Trophoblast cell (in vitro differentiated cells and primary cell): ENCODE measurements at places on chromosomes 12 and 14.
A peak's percentile ranks its signal among the peaks of the same experiment; 100 is the strongest.

- H3K27me3 ChIP-seq: no peaks in the 10 kb centered on the region
- H3K27ac ChIP-seq: no peak overlapping the region
- peaks cover 8% of the 10 kb centered on the region for H3K4me1 ChIP-seq
- DNase-seq: peak; percentile 42
Measured at GRCh38 chr12:120115692-120116440, 687 bp downstream of the RAB35 start.

DNA sequence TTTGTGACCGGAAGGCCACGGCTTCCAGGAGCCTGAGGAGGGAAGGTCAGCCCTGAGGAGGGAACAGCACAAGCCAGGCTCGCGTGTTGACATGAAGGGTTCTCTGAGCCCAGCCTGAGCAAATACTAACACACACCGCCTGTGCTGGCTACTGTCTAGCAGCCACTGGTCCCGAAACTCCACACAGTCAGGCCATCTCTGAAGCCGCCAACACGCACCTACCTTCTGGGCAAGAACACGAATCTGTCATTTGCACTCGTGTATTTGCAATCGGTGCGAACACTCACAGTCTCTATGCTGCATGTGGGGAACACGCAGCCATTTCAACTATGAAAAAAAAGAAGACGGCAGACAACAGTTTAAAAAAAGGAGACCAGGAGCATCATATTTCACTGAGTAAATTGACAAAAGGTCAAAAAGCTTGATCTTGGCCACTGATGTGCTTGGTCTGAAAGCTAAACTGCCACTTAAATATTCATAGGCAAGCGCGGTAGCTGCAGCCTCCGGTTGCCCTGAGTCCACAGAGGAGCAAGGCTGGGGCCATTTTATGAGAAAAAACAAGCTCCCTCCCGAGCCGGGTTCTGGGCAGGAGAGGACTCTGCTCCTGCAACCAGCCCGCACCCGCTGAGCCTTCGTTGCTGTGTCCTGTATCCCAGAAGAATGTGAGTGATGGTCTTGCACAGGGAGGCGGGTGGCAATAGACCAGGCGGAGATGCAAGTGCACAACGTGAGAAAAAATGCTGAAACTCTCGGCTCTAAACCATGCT is 57.8 kb downstream of the RIMBP2 start:
- no peak overlapping the region for H3K4me3 ChIP-seq
- H3K27me3 ChIP-seq: no peaks in the 10 kb centered on the region
- H3K36me3 ChIP-seq: no peaks in the 10 kb centered on the region
- no peaks in the 10 kb centered on the region for H3K4me1 ChIP-seq
- no peak for DNase-seq

- no peaks in the 10 kb centered on the region for H3K36me3 ChIP-seq
- H3K27ac ChIP-seq: no peak overlapping the region
- no peak overlapping the region for H3K4me3 ChIP-seq
Measured at GRCh38 chr12:40970320-40970907, 217.7 kb upstream of the PDZRN4 start.

GRCh38 chr12:51450806-51451205 is 26.2 kb downstream of the SLC4A8 start:
- peaks cover 6% of the 10 kb centered on the region for H3K4me1 ChIP-seq
- no peak overlapping the region for H3K4me3 ChIP-seq

- no peaks in the 10 kb centered on the region for H3K4me1 ChIP-seq
- peaks cover 3% of the 10 kb centered on the region for H3K36me3 ChIP-seq
Measured at GRCh38 chr12:92602476-92602875, 100.3 kb upstream of the PLEKHG7 start.

DNA sequence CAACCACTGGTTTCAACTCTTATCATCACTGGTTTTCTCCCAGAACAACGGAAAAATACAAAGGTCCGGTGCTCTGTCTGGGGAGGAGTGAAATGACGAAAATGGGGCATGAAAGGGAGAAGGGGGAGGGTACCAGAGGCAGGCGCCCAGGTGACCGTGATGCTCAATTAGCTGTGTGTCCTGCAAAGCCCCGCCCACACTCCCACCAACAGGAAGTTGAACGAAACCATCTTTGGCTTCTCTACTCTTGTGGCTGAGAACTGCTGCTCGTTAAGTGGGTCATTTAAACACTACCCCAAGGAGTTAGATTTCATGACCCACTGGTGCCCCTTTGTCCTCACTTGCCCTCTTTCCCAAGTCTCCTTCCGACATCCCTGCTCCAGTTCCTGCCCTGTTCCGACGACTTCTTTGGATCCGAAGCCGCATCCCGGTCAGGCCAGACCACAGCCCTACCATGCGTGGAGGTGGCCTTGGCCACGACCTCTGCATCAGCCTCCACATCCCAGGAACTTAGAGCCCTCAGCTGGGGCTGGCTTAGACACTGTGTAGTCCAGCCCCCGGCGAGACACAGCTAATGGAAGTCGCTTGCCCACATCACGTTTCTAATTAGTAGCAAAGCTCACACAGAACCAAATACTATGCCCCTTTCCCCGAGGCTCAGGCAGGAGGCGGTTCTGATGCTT is 11.4 kb upstream of the LRTM2 start:
- H3K27ac ChIP-seq: no peak overlapping the region
- DNase-seq: no peak
- H3K4me1 ChIP-seq: no peaks in the 10 kb centered on the region
- no peaks in the 10 kb centered on the region for H3K27me3 ChIP-seq
- H3K4me3 ChIP-seq: no peak overlapping the region

DNA sequence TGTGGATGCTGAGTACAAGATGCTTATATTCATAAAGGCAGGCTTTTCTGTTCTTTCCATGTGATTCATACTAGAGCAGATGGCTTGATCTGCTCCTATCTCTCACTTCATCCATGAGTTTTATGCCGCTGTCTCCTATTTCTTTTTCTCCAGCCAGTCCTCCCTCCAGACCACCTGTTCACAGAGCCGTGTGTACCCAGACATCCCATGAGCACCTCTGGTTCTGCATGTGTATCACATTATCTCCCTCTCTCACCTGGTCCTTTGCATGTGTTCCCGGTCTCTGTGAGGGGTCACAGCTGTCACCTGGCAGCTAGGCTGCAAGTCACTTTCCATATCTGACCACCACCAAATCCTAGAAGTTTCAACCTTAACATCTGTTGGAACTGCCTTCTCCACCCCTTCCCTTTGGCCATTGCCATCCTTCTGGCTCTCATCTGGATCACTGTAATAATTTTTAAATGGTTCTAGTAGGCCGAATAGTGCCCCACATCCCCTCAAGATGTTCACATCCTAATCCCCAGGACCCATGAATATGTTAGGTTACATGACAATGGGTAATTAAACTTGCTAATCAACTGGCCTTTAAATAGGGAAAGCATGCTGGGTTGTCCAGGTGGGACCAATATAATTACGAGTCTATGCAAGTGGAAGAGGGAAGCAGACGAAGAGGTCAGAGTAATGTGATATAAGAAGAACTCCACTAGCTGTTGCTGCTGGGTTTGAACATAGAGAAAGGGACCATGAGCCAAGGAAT is 168.1 kb downstream of the SNAPC1 start:
- no peak for DNase-seq
- H3K4me1 ChIP-seq: peaks cover 2% of the 10 kb centered on the region
- H3K36me3 ChIP-seq: peaks cover 2% of the 10 kb centered on the region
- H3K4me3 ChIP-seq: no peak overlapping the region
- no peak overlapping the region for H3K27ac ChIP-seq
- no peaks in the 10 kb centered on the region for H3K27me3 ChIP-seq

DNA sequence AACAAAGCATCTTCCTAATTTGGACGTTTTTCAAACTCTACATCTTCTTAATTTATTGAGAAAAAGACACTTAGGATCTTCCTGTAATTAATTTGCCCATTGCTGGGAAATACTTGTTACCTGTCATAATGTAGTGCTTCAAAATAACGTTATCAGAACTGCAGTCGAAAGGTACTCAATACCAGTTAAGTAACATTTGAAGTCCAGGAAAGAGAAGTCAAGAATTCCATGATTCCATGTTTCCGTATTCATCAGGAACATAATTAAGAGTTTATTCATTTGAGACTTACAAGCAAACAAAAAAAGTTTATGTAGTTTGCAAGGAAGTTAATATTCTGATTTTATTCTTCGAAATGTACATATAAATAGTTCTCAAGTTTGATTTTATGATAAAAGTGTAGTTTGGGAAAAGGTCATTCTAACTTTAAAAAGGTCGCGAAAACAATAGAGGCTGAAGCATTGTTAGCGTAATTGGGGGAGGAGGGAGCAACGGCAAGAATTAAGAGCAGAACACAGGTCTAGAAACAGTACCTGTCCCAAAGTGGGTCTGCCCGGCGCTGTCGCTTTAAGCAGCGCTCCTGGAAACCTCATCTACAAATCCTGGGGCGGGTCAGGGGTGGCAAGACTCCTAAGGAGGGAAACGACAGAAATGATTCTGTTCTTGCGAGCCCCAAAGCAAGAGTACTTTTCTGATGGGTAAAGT is 1.2 kb upstream of the KCNMB4 start:
- H3K4me3 ChIP-seq: no peak overlapping the region
- DNase-seq: no peak
- H3K4me1 ChIP-seq: no peaks in the 10 kb centered on the region
- no peaks in the 10 kb centered on the region for H3K27me3 ChIP-seq
- H3K36me3 ChIP-seq: no peaks in the 10 kb centered on the region

DNA sequence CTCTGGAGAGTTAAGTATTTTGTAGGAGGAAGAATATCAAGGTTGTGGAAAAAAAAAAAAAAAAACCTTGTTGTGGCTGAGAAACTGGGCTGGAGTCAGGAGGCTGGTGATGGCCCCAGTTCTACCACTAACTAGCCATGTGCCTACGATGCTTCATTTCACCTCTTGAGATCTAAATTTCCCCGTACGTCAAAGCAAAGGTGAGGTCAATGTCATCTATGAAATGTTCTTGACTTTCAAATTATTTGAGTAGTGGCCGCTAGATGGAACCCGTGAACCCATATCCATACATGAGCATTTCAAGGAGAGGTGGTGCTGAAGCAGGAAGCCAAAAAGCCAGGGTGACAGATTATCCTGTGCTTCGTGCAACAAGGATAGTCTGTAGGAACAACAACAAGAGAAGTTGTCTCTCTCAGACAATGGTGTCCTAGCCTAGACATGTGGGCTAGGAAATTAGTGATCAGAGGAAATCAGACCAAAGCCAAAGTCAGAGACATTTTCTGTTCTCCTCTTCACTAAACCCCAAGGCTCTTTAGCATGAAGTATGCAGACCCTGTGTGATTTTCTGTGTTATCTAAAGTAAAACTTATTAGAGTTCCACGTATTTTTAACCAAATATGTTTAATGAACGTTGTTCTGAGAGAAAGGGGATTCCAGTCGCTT is 95.5 kb upstream of the ETV6 start:
- no peaks in the 10 kb centered on the region for H3K27me3 ChIP-seq
- no peaks in the 10 kb centered on the region for H3K36me3 ChIP-seq
- H3K4me3 ChIP-seq: no peak overlapping the region
- peak; percentile 42 for DNase-seq
- H3K4me1 ChIP-seq: no peaks in the 10 kb centered on the region

DNA sequence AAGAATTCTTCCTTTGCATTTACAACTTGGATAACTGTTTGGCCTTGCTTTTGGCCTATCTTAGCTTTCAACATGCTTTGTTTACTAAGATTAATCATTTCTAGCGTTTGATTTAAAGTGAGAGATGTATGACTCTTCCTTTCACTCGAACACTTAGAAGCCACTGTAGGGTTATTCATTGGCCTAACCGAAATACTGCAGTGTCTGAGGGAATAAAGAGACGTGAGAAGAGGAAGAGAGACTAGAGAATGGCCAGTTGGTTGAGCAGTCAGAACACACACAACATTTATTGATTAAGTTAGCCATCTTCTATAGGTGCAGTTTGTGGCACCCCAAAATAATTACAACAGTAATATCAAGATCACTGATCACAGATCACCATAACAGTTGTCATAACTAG is 62.3 kb upstream of the CCDC175 start:
- H3K27me3 ChIP-seq: no peaks in the 10 kb centered on the region
- no peak overlapping the region for H3K4me3 ChIP-seq
- DNase-seq: no peak
- no peak overlapping the region for H3K27ac ChIP-seq
- no peaks in the 10 kb centered on the region for H3K36me3 ChIP-seq

- no peaks in the 10 kb centered on the region for H3K27me3 ChIP-seq
- H3K4me1 ChIP-seq: peaks cover 2% of the 10 kb centered on the region
- no peak overlapping the region for H3K27ac ChIP-seq
- H3K36me3 ChIP-seq: no peaks in the 10 kb centered on the region
- H3K4me3 ChIP-seq: no peak overlapping the region
Measured at GRCh38 chr14:90426663-90427062, 29.8 kb downstream of the CALM1 start.

- no peaks in the 10 kb centered on the region for H3K36me3 ChIP-seq
- H3K27ac ChIP-seq: no peak overlapping the region
- H3K4me3 ChIP-seq: no peak overlapping the region
Measured at GRCh38 chr14:79225815-79226214, 985.5 kb downstream of the DIO2 start.

DNA sequence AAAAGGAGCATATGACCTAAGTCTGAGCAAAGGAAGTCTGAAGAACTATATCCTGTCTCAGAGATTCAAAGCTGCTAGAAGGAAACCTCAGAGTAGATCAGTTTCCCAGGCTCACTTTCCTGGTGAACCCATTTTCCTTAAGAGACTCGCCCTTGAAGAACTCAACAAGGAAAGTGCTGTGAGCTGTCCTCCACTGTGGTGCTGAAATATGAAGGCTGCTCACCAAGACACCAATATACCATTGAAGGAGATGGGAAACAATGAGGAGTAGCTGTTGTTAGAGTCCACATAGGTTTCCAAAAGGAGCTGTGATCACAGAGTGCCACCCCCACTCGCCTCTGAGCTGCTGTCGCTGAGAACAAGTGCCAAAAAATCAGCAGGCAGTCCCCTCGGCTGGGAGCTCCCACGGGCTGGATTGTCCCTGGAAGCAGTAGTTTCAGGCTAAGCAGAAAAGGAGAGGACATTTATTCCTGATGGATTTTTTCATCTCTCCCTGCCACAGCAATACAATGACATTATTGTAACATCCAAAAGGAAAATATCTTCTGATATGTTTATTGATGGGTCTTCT is 282.1 kb downstream of the RPS29 start:
- H3K27ac ChIP-seq: no peak overlapping the region
- H3K27me3 ChIP-seq: no peaks in the 10 kb centered on the region
- H3K4me3 ChIP-seq: no peak overlapping the region
- no peaks in the 10 kb centered on the region for H3K36me3 ChIP-seq
- DNase-seq: no peak

DNA sequence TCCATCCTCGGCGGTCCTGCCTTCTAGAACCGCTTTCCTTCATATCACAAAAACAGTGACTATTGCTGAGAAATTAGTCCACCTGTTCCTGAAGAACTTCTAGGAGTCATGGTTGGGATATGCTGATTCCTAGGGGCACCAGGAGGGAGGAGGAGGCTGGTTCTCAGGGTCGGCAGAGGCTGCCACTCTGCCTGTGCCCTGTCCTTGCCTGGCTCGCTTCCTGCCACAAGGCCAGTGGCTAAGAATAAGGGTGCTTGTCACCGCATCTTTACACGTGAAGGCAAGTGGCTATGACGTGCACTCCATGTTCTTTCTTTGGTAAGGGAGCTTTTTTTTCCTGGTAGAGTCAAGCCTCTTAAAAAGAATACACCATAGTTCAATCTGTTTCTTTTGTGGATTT is 18.7 kb upstream of the DGLUCY start:
- H3K4me1 ChIP-seq: no peaks in the 10 kb centered on the region
- H3K27ac ChIP-seq: no peak overlapping the region
- no peak overlapping the region for H3K4me3 ChIP-seq
- H3K36me3 ChIP-seq: no peaks in the 10 kb centered on the region
- H3K27me3 ChIP-seq: no peaks in the 10 kb centered on the region

- H3K27ac ChIP-seq: no peak overlapping the region
- H3K4me3 ChIP-seq: no peak overlapping the region
- no peaks in the 10 kb centered on the region for H3K36me3 ChIP-seq
- no peaks in the 10 kb centered on the region for H3K4me1 ChIP-seq
- DNase-seq: no peak
Measured at GRCh38 chr12:99824900-99825542, 159.7 kb downstream of the ANKS1B start.

- H3K27ac ChIP-seq: no peak overlapping the region
- no peak for DNase-seq
- H3K36me3 ChIP-seq: peaks cover 7% of the 10 kb centered on the region
- H3K4me3 ChIP-seq: no peak overlapping the region
- no peaks in the 10 kb centered on the region for H3K27me3 ChIP-seq
Measured at GRCh38 chr12:62346817-62347216, 86.6 kb downstream of the USP15 start.
